Stimulated activated CD8-positive, alpha-beta memory T cell treated with anti-CD3 and anti-CD28 coated beads, Interleukin-7, amount 100 ng/mL, for 1 hour (primary cell): ENCODE measurements at places on chromosomes 3 and 15.

- no peak for DNase-seq
Observed at GRCh38 chr3:156332304-156332703, 211.9 kb downstream of the KCNAB1 start.

DNA sequence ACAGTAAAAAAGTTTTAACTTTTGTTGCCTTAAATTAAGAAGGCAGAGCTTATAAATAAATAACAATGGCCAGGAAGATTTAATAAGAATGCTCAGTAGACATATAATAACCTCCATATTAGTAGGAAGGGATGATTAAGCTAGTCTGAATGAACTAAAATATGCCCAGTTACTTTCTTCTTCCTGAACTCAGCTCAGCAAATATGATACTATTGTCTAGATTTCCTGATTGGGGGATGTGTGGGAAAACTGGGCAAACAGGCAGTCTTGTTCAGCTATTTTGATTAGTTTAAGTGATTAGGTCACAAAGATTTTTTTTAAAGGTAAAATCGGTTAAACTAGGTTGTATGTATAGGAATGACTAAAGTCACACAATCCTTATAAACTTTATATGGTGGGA, 167.2 kb upstream of the SLC2A2 start:
- DNase-seq, result no peak

DNA sequence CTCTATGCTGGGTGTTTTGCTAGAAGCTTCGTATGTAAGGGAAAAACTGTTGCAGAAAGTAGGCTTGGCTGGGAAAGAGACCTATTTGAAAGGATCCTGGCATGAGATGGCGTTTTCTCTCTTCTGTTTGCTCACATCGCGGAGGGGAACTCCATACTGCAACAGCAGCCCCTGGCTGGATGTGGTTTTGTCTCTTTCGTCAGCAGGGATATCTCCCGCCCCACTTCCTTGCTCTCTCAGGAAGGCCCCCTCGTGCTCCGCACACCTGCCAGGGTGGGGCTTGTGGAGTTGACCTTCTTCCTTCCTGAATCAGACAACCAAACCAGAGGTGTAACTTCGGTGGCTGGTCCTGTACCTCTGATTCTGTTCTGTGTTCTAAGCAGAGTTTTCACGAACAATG, 26.4 kb upstream of the MYZAP start:
- DNase-seq, result no peak

- DNase-seq, result peak; percentile 49
Observed at GRCh38 chr3:10602769-10603768, 97.7 kb upstream of the ATP2B2 start.

GRCh38 chr3:40997711-40998519, 201.4 kb upstream of the CTNNB1 start:
- no peak for DNase-seq
